ENCODE measurements at places on chromosomes 4 and X.

DNA sequence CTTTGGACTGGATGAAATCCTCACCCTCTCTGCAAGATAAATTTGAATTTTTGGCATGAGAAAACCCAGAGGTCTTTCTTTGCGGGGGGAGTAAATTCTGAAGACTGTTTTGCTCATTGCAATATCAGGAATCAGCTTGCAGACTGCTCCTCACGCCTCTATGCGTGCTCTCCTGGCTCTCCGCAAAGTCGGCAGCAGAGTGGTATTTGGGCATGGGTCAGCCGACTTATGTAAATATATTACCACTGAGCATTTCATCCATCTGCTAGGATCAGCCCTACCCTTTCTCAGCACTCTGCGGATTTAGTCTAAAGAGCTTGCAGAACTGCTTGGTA is 288.0 kb downstream of the ASMT start:
- no peak for DNase-seq

- no peak for DNase-seq
Measured at GRCh38 chrX:9240956-9241355, 207.0 kb upstream of the FAM9B start.

- no peak for DNase-seq
Measured at GRCh38 chr4:140870427-140870826, 114.2 kb upstream of the TBC1D9 start.

DNA sequence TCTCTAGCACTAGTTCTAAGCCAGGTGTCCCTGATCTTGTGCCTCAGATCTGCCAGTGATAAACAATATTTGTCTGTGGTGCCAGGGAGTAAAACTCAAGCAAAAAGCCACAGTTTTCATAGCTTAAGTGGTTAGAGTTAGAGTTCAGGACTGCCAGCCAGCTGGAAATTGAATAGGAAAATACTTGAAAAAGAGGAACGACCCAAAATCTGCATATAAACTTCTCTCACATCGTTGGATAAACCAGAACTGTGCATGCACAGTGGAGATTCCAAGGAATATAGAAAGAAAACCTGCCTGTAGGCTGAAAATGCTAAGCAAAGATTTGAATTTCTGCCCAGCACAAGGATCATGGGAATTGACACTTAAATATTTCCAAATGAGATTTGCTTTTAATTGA is 35.0 kb upstream of the GNPDA2 start:
- no peak for DNase-seq

DNA sequence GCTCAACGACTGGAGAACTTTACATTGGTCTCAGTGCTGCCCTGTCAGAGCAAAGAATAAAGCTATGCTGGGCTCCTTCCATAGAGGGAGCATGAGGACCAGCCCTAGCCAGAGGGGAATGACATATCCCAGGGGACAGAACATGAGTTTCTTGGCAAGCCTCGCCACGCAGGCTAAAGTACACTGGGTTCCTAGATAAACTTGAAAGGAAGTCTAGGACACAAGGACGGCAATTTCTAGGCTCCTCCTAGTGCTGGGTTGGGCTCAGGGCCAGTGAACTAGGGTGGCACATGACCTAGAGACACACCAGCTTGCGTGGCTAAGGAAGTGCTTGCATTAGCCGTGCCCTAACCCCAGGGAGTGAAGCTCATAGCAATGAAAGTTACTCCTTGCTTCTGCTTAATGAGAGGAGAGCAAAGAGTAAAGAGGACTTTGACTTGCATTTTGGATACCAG is 141.0 kb downstream of the MAB21L2 start:
- DNase-seq = no peak

DNA sequence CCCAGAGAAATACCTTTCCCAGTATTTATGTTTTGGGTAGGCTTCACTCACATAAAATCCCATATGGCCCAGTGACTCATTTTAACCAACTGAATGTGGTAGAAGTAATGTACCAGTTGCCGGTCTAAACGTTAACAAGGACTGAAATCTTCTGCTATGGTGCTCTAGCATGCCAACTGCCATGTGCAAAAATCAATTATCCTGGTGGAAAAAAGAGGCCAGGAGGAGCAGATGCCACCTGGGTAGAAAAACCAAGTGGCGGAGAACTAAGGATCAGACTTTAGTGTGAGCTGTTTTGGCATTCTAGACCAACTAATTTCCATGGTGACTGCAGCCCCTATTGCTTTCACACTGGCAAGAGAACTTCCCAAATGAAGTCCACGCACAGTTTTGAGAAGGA is 1660.7 kb upstream of the ADGRL3 start:
- no peak for DNase-seq

GRCh38 chrX:124023838-124024238 is 62.3 kb downstream of the STAG2 start:
- DNase-seq = no peak

- DNase-seq = no peak
Measured at GRCh38 chrX:12946838-12947544, 27.9 kb upstream of the TMSB4X start.

DNA sequence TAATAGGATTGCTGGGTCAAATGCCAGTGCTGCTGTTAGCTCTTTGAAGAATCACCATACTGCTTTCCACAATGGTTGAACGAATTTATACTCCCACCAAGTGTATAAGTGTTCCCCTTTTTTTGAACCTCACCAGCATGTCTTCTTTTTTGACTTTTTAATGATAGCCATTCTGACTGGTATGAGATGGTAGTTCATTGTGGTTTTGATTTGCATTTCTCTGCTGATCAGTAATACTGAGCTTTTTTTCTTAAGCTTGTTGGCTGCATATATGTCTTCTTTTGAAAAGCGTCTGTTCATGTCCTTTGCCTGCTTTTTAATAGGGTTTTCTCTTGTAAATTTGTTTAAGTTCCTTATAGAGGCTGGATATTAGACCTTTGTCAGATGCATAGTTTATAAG is 14.8 kb downstream of the USP38 start:
- DNase-seq = no peak

GRCh38 chr4:185640811-185641675 is 105.7 kb upstream of the PDLIM3 start:
- DNase-seq = no peak

DNA sequence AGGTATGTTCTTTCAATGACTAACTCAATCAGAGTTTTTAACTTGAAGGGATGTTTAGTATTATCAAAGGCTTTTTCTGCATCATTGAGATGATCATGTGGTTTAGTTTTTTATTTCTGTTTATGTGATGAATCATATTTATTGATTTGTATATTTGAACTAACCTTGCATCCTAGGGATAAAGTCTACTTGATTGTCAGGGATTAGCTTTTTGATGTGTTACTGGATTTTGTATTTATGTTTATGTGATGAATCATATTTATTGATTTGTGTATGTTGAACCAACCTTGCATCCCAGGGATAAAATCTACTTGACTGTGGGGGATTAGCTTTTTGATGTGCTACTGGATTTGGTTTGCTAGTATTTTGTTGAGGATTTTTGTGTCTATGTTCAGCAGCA is 615.4 kb upstream of the GRID2 start:
- DNase-seq = no peak

GRCh38 chr4:155615081-155615887 is 51.4 kb upstream of the GUCY1A1 start:
- DNase-seq = no peak

DNA sequence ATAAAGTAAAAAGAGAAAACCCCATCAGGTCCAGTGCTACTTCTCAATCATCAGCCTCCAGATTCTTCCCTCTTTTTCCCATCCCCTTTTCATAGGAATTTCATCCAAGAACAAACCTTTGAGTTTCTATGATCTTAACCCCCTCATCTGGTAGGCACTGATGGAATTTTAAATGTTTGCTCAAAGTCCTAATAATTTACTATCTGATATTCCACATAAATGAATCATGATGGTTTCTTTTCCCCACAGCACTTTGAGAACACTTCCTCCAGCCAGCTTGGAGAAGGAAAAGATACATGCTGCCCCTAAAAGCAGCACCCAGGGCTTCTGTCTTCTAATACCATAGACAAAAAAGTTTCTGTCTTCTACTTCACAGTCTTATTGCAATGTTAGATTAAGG is 19.4 kb upstream of the KLHL8 start:
- no peak for DNase-seq

DNA sequence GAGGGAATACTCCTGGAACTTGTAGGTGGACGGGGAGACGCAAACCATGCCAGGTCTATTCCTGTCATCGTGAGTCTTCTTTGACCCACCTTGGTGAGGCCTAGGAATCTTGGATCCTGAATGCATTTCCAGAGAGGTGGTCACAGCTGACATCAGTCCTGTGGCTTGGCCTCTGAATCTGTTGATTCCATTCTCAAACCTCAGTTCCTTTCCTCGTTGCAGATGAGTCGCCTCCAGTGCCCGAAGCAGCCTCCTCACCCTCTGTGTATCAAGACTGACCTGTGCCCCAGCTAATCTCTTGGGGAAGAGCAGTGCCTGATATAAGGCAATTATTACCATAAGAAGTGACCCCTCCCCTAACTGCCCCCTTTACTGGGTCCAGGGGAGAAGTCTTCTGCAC is 118.1 kb downstream of the SMIM20 start:
- DNase-seq = no peak

GRCh38 chrX:129534816-129535578 is 5.1 kb upstream of the OCRL start:
- DNase-seq = no peak

DNA sequence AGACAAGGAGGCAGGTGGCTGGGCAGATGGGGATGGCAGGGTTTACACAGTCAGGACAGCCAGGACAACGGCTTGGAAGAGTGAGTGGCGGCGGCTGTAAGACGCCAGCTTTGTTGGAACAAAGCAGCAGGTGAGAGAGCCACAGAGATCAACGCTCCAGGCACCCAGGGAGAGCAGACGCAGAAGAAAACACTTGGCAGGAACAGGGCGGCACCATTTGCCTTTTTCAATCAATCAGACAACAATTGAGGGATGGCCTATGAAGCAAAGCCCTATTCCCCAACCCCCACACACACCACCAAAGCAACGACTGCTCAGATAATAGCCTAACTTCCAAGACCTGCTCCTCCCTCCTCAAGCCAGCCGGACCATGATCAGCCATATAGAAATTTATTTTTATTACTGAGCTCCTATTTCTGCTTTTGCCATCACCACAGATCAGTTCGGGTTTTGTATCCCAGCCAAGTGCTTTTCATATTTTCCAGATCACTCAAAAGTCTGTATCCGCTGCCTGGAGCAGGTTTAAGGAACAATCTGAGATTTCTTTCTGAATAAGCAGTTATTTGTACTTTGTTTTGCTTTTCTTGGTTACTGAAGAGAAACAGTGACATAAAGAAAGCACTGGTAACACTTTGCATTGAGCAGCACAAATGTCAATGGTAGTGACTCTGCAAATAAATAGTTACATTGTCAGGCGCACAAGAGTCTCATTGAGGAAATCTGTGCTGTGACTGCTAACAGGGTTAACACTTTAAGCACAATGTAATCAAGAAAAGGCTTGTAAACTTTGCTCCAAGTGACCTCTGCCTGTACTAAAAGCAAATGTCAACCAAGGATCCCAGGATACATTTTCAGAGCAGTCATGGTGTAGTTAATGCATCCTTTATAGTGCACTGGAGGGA is 81.8 kb upstream of the RBPJ start:
- DNase-seq = no peak

DNA sequence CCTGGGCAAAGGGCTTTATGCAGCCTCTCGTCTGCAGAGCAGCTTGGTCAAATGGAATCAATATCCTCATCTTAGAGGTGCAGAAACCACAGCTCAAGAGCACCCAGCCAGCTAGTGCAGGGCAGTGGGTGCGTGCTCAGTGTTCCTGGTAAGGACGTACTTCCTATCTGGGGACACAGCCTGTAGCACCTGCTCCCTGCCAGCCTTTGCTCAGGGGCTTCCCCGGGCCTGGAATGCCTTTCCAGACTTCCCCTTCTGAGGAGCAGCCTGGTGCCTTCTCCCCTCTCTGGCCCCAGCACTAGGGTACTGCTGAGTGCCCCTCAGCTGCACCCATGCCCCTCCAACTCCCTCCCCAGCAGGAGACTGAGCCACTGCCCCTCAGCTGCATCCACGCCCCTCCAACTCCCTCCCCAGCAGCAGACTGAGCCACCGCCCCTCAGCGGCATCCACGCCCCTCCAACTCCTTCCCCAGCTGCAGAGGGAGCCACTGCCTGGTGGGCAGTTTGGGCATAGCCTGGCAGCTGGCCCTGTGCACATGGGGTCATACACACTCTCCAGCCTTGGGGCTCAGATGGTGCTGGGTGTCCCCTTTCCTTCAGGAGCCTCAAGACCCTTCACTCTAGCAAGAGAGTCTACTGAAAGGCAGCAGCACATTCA is 42.2 kb upstream of the AFAP1 start:
- no peak for DNase-seq

DNA sequence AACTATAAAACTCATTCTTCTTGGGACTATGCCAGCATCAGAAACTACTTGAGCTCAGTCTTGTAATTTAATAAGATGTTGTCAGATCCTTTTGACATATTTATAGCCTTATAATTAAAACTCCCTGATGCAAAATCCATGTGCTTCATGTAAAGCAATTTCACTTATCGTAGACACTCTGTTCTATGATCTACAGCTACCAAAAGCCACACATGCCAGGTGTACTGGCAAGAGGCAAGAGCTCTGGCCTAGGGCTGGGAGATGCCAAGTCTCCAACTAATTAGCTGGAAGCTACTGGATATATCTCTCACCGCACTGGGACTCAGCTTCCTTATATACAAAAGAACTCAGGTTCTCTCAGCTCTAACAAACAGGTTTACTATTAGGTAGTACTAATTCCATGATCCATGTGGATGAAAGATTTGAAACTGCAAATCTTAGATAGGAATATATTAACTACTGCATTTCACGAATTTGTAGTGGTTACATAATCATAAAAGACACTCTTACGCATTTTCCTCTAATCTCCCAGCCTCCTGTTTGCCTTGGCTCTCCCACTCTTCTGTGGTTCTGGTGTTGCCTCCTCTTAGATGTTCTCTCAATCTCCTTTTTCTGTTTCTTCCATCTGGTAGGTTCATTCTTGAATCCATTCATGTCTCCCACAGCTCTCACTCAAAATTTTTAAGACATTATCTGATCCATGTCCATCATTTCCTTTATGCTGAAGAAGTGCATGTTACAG is 103.0 kb downstream of the HHIP start:
- DNase-seq = no peak

- DNase-seq = no peak
Measured at GRCh38 chr4:113555868-113556267, 205.7 kb downstream of the CAMK2D start.

DNA sequence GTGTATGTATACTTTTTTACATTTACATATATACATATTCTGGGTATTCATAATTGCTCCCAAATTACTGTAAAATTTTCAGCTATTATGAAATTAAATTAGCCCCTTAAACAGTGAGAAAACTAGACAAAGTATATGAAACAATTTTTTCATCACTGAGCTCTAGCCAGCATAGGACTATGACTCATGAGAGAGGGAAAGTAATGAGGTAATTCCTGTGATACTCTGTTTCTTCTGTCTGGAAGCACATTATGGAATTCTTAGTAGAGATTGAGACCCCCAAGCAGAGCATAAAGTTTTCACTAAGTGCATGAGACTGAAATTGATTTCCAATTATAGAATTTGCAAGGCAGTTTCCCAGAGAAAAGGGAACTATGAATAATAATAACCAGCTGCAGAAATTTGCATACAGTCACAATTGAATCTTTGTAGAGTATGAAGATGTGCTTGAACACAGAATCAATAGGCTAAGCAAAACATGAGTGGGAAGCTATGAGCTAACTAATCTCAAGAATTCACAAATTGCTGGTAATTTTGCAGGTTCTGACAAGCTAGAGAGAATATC is 779.3 kb downstream of the ARAP2 start:
- no peak for DNase-seq
